ENCODE measurements at places on chromosomes 2 and 18.

GRCh38 chr2:217231212-217231611 lies 371.3 kb upstream of the TNP1 start:
- DNase-seq = no peak

DNA sequence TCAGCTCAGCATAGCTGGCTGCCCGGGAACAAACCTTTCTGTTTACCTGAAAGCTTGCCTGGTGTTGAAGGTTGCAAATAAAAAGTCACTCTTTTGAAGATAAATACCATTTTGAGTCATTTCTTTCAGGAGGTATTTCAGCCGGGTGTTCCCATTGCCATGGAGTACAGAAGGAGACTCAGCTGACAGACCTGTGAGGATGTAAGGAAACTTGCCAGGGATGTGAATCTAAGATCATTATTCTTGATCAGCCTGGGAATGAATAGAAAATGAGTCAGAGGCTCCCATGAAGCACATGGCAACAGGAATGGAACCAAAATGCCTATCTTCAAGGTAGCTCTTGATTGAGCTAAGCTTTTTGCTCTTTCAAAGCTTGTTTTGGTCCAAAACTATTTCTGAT lies 231.2 kb downstream of the CYRIA start:
- DNase-seq = no peak

DNA sequence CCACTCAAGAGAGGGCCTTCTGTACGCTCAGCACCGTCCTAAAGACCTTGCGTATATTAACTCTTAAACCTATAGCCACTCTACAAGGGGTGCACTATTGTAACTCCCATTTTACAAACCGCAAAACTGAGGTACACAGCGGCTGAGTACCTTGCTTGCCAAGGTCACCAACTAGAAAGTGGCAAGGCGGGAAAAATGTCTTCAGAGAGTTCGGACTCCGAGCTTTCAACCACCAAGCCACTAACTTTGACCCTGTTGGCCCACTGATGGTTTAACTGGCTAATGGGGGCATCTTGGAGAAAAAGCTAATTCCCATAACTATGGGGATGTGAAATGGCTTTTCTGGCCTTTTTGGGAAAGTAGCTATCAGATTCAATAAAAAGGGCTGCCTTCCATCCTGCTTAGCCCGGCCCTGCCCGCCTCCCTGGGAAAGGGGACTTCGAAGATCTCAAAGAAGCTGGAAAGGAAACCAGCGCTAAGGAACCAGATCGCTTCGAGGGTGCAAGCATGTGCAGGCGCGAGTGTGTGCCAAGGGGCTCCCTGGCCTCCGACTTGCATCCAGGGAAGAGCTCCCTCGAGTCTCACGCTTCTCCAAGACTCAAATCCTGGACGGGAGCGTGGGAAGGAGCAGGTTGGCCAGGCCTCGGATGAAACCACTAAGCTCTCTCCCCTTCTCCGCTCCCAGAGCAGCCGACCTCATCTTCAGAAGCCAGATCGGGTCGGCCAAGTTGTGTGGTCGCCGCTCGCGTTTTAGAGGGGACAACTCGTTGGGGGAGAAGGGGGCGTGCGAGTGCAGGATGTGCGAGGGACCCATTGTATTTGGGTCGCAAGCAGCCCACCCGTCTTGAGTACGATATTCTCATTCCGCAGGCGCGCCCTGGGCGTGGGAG lies 2.2 kb upstream of the SP5 start:
- no peak for DNase-seq

GRCh38 chr2:40554665-40555294 lies 102.9 kb upstream of the SLC8A1 start:
- DNase-seq = peak; percentile 24

GRCh38 chr18:4789506-4789905 lies 334.4 kb upstream of the DLGAP1 start:
- no peak for DNase-seq

DNA sequence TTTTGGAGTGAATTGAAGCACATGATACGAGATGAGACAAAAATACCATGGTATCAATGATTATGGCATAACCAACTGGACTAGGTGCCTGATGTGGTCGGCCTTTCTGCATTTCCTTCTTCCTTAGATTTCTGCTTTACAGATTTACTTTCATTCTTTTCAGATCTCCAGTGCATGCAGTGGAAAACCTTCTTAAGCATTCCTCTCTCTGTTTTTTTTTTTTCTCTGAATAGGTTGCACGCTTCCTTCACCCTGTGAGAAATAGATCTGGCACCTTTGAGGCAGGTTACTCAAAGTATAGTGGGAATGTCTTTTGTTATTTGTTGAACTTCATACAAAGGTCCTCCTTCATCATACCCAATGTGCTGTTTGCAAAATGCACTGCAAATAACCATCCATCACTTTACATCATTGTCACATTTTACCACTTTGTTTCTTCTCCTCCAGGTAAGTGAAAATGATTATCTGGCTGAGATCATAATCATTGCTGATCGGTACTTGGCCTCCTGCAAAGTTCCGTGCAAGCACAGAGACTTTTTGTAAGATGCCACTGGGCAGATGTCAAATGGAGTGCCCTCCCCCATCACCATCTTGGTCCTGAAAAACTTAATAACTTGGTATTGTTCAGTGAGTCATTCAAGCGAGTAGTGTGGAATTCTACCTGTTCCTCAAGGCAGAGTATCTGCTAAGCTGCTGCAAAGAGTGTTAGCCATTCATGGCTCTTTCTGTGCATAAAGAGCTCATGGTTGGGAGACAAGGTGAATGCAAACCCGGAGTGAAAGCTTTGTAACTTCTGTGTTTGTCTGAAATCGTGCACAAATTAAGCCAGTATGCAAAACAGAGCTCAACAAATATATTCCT lies 30.0 kb upstream of the KLHL14 start:
- DNase-seq = no peak

DNA sequence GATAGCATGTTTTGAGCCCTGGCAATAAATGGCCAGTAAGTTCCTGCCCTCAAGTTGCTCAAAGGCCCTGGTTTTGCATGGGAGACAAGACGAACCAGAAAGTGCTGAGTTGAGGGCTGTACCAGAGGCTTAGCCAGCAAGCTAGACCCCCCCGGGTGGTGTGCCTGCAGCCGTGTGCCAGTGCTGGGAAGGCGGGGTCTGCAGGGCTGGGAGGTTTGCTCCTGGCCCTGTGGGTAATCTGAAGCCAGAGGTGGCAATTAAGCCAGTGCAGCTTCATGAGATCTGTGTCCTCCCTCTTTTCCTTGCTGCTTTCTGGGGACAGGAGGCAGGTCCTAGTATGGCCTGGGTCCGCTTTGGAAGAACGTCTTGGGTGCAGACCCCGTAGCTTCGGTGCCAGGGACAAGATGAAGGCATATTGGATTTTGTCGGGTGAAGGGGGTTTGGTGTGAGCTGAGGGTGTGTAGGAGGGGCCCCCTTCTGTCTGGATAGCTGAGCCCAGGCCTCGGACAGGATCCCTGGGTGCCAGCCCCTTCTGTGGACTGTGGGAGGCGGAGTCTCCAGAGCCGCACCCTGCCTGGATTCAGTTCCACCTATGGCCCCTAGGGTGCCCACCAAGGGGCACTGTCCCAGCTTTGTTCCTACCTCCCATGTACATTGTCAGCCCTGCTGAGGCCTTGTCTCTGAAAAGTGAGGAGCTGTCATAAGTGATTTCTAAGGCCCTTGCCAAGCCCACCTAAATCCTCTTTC lies 15.6 kb downstream of the ATOH8 start:
- DNase-seq = no peak

DNA sequence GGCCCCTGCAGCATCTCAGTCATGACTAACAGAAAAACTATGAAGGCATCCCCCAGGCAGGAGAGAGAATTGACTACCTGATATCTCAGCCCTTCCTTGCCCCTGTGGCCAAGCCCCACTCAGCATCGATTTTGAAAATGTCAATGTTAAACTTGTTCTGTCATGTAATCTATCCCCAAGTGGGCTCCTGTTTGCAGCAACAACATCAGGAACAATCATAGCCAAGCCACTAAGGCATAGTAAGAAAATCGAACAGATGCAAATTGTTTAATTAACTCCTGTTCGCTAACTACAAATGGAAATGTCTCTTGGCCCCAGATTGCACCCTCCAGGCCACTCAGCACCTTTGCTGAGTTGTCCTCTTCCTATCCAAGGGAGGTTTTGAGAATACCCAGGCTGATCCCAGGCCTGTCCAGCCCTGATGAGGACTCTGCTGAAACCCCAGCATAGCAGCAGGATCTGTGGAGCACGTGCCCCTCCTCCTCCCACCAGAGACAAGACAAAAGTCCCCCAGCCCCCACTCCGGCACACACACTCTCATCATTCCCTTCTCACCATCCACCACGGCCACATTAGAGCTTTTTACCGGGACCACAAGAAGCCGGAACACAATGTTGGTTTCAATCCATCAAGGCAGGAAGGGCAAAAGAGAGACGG lies 150.1 kb downstream of the TNS1 start:
- no peak for DNase-seq

DNA sequence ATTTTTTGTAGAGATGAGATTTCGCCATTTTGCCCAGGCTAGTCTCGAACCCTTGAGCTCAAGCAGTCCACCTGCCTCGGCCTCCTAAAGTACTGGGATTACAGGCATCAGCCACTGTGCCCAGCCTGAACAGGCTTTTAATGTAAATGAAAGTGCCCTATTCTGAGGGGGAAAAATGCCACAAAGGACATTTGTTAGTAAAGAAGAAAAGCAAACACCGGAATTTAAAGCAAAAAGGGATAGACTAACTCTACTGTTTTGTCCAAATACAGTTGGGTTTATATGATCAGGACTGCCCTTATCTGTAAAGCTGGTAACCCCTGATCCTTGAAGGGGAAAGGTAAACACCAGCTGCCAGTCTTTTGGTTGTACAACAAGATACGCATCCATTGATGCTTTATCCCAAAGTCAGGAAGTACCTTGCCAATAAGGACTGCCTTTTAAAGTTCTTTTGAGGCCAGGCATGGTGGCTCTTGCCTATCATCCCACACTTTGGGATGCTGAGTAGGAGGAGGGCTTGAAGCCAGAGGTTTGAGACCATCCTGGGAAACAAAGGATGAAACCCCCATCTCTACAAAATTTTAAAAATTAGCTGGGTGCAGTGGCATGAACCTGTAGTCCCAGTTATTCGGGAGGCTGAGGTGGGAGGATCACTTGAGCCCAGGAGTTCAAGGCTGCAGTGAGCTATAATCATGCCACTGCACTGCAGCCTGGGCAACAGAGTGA lies 13.1 kb downstream of the CLEC4F start:
- no peak for DNase-seq

DNA sequence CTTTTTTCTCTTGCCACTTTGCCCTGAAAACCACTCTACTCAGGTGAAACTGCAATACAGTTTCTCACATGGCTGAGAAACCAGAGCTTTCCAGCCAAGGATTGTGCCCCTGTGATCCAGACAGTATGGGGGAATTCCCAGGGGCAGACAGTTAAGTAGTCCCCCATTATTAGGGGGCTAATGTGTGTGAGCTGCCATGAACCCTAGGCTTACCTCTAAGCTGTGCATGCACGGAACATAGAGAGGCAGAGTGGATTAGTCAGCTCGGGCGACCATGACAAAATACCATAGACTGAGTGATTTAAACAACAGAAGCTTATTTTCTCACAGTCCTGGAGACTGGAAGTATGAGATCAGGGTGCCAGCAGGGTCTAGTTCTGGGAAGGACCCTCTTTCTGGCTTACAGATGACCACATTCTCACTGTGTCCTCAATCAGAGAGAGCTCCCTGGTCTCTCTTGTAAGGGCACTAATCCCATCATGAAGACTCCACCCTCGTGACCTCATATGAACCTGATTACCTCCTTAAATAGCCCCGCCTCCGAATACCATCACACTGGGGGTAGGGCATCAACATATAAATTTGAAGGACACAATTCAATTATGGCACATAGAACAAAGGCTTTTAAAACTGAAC lies 215.1 kb downstream of the EIPR1 start:
- DNase-seq = no peak

DNA sequence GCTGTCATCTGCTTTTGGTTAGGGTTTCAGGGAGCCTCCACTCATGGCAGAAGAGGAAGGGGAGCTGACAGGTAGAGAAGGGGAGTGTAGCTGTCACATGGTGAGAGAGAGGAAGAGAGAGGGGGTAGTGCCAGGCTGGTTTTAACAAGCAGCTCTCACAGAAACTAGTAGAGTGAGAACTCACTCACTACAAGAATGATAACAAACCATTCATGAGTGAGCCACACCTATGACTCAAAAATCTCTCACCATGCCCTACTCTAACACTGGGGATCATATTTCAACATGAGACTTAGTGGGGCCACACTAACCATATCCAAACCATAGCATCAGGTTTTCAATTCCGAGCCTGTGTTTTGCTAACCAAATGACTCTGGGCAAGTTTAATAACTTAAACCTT lies 274.9 kb upstream of the VWC2L start:
- no peak for DNase-seq

- DNase-seq = no peak
These were observed 145.1 kb downstream of the AGPS start for GRCh38 chr2:177537636-177538035.

DNA sequence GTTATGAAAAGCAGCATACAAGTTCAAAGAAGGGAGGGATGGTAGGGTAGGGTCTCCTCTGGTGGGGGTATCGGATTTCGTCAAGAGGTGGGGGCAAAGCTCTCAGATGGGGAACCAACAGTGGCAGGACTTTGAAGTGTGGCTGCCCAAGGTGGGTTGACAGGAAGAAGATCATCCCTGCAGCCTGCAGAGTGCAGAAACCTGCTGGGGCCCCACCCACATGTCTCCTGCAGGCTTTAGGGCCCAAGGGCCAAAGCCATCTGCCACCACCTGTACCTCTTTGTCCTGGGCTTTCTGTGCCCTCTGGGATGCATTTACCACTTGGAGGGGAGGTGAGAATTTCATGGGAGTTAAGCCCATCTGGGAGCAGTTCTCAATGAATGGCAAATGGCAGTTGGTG lies 42.7 kb downstream of the KCNF1 start:
- DNase-seq = no peak

DNA sequence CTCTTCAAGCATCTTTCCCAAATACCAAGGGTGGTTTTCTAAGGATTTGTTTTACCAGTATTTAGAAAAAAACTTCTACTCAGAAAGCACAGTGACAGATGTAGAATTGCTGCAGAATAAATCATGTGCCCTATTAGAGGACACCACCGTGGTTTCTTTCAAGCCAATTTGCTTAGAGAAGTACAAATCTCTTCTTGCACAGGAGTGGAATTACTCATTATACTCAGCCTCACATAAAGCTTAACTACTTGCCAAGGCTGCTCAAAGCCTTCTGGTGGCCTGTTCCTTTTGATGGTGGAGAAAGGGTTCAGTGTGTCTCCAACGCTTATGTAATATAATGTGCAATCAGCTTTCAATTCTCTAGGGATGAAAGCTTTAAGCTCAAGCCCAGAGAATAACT lies 66.5 kb upstream of the CTNNA2 start:
- no peak for DNase-seq

- no peak for DNase-seq
These were observed 155.4 kb downstream of the ASB1 start for GRCh38 chr2:238582159-238582558.

GRCh38 chr2:239583171-239583878 lies 182.5 kb upstream of the HDAC4 start:
- DNase-seq = no peak

All from smooth muscle cell of the brain vasculature (primary cell).